ENCODE measurements at places on chromosomes 4 and X. TPM values are rescaled to one million over a fixed set of nuclear protein-coding genes. Genes with fewer than 3 reads are reported as not detected.

The DOCK11 gene
- total RNA-seq = 36.3 TPM

The WAS gene
- 3.1 TPM for total RNA-seq

The PRRG1 gene
- 21.3 TPM for total RNA-seq

The IL2 gene
- total RNA-seq = not detected

All from tibial nerve (tissue), 4 donors.